H1 (cell line): ENCODE measurements at places on chromosomes 13 and 19. TPM values are rescaled to one million over a fixed set of nuclear protein-coding genes. Genes with fewer than 3 reads are reported as not detected.

The NLRP4 gene
- not detected in 2 replicates for total RNA-seq

The WDR87 gene
- total RNA-seq = not detected in 2 replicates

The RFPL4A gene
- total RNA-seq = not detected in 2 replicates

The CACTIN gene
- 29.9 and 36.2 TPM in 2 replicates for total RNA-seq

The PROSER3 gene
- total RNA-seq = 20.8 and 28.9 TPM in 2 replicates

The PLPP2 gene
- 98.6 and 101 TPM in 2 replicates for total RNA-seq

The CGB3 gene
- total RNA-seq = not detected in 2 replicates

- DNase-seq = no peak
Measured at GRCh38 chr19:42926781-42927180, 9.1 kb upstream of the PSG6 start.

DNA sequence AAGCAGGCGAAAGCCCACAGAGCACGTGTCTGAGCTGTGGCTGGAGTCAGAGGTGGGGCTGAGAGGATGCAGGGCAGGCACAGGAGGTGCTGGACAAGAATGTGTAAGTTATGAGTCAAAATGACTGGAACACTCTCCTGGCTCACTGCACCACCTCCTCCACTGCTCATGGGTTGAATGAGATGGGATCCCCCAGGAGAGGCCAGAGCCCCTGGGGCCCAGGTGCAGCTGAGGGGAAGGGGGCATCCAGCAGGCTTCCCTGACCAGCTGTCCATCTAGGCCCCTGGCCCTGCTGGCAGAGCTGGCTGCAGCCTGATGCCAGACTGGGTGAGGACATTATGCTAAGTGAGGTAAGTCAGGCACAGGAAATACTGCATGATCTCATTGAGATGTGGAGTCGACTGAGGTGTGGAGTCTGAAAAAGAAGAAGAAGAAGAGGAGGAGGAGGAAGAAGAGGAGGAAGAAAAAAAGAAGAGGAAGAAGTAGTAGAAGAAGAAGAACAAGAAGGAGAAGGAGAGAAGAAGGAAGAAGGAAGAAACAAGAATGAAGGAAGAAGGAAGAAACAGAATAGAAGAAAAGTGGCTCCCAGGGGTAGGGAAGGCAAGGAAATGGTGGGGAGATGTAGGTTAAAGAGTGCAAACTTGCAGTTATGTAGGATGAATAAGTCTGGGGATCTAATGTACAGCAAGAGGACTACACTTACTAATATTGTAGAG lies 747.4 kb downstream of the UQCRFS1 start:
- DNase-seq = no peak

DNA sequence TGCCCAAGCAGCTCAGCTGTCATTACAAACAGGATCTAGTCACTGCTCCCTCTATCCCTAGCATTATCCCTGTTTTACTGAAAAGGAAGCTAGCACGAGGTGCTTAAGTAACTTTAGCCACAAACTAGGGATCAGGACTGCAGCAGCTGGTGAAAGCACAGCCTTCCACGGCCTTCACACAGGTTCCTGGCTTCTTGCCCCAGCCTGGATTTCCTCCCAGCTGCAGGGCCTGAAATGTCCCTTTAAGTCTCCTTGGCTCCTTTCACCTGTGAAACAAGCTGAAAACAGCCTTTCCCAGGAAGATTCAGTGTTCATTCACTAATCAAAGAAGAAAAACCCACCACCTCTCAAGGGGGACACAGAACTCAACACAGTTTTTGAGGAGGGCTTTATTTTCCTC lies 754.5 kb downstream of the DIAPH3 start:
- peak; percentile 53 for DNase-seq

- no peak for DNase-seq
Measured at GRCh38 chr19:1908364-1908678, 3.1 kb downstream of the ADAT3 start.

DNA sequence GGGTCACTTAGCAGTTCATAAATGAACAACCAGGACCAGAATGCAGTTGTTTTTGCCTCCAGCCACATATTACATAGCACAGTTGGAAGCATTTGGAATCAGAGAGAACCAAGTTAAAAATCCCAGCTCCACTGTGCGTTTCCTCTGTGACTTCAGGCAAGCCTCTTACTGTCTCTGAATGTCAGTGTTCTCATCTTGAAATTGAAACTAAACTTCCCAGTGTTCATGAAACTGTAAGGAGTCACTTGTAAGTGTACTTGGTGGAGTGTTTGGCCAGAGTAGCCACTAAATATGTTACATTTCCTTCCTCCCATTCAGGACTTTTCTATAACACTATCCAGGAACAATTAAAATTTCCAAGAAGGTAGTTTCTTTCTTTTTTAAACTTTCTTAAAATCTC lies 276.8 kb downstream of the KCNRG start:
- DNase-seq = no peak

DNA sequence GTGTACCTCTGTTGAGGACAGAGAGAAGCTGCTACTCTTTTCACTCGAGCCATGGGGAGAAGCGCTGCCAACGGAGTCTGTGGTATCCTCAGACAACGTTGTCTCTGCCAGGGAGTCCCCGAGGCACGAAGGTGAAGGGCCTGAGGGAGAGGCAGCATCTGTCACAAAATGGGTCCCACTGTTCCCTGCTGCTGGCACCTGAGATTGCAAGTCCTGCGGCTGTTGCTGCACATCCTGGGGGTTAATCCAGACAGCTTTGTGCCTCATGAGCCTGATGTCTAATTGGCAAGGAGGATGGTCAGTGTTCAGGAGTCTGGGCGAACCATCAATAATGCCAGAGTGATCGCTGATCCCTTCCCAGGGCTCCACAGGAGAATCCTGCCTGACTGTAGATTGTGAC lies 15.0 kb downstream of the RUBCNL start:
- no peak for DNase-seq

DNA sequence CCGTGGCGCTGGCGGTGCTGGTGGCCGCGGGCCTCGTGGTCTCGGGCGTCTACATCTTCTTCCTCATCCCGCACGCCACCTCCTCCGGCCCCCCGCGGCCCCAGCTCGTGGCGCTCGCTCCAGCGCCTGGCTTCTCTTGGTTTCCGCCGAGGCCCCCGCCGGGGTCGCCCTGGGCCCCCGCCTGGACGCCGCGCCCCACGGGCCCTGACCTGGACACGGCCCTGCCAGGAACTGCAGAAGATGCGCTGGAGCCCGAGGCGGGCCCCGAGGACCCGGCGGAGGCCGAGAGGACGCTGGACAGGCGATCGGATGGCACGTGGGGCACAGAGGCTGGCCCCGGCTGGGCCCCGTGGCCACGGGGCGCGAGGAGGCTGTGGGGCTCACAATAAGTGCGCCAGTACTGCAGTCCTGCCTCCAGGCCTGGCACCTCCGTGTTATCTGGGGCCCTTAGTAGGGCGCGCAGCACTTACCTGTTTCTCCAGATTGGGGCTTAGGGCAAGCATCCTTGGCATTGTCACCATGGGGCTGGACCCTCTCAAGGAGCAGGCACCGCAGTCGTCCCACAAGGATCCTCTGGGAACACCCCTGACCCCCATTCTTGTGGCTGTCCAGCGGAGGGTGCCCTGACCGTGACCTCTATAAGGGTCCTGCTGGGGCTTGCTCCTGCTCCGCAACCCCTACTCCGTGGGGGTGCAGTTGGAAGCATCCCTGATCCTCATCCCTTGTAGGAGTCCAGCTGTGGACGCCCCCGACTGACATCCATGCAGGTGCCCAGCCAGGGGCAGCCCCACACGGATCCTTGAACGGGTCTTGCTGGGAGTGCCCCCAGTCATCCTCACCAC lies 1.5 kb downstream of the RNF225 start:
- DNase-seq = no peak

DNA sequence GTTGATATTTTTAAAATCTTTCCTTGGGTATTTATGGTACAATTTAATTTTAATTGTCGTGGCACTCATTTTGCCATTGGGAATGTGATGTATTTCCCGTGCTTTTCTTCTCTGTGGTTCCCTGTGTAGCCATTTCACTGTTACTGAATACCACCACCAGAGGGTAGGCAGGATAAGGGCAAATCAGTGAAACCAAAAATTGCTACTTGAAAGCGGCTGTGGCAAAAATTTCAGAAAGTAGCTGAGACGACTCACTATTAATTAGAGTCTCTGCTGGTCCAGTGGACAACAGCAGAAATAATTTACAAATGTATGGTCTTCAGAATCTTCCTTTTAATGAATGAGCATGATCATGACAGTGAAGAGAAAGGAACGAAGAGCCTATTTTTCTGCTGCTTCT lies 34.4 kb upstream of the MIR17HG start:
- DNase-seq = no peak

DNA sequence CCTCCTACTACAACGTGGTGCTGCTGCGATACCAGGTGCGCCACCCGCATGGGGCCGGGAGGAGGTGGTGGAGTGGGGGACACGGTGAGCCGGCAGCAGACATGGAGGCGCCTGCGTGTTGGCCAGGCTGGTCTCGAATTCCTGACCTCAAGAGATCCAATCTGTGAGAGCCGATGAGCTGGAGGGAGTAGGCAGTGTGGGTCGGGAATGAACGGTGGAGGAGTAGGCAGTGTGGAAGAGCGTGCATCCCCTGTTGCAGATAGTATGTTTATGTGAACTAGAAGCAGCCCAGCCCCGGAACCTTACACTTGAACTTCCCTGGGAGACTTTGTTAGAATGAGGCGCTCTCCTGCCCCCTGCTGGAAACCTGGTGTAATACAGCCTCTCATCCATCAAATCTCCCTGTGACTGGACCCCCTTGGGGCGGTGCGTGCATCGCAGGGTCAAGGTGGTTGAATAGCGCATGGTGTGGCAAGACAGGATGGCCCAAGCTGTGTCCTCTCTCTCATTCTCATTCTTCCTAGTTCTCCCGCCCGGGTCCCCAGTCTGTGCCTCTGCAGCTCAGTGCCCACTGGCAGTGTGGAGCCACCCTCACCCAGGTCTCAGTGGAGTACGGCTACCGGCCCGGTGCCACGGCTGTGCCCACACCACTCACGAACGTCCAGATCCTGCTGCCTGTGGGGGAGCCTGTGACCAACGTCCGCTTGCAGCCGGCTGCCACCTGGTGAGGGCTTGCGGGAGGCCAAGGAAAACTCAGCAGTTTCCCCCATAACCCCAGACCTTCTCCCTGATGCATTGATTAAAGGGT lies 10.5 kb upstream of the B3GNT3 start:
- no peak for DNase-seq

DNA sequence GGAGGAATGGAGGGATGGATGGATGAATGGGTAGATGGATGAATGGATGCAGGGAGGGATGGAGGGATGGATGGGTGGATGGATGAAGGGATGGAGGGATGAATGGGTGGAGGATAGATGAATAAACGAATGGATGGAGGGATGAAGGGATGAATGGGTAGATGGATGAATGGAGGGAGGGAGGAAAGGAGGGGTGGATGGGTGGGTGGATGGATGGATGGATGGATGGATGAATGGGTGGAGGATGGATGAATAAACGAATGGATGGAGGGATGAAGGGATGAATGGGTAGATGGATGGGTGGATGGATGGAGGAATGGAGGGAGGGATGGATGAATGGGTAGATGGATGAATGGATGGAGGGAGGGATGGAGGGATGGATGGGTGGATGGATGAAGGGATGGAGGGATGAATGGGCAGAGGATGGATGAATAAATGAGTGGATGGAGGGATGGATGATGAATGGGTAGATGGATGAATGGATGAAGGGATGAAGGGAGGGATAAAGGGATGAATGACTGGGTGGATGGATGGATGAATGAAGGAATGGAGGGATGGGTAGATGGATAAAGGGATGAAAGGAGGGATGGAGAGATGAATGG lies 33.0 kb upstream of the TPM4 start:
- DNase-seq = no peak

DNA sequence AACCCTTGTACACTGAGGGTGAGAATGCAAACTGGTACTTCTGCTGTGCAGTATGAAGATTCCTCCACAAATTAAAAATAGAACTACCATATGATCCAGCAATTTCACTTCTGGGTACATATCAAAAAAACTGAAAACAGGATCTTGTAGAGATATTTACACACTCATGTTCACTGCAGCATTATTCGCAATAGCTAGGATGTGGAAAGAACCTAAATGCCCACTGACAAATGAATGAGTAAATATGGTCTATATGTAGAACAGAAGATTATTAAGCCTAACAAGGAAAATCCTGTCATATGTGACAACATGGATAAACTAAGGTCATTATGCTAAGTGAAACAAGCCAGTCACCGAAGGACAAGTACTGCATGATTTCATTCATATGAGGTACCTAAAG lies 304.7 kb downstream of the ENOX1 start:
- DNase-seq = no peak

DNA sequence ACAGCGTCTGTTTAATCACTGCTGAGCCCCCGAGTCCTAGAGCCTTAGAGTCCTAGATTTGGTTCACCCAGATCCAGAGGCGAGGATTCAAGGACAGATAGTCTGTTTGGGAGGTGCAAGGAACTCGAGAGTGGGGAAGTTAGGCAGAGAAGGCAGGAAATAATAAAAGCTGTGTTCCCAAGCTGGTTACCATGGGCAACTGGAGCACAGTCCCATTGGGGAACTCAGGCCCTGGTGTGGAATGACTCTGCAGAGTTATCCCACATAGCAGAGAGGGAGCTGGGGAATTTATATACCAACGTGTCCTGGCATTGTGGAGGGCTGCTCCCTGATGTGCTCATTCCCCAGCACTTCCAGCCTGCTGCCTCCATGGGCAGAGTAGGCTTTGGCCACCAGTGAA lies 9.7 kb downstream of the IGSF23 start:
- no peak for DNase-seq

DNA sequence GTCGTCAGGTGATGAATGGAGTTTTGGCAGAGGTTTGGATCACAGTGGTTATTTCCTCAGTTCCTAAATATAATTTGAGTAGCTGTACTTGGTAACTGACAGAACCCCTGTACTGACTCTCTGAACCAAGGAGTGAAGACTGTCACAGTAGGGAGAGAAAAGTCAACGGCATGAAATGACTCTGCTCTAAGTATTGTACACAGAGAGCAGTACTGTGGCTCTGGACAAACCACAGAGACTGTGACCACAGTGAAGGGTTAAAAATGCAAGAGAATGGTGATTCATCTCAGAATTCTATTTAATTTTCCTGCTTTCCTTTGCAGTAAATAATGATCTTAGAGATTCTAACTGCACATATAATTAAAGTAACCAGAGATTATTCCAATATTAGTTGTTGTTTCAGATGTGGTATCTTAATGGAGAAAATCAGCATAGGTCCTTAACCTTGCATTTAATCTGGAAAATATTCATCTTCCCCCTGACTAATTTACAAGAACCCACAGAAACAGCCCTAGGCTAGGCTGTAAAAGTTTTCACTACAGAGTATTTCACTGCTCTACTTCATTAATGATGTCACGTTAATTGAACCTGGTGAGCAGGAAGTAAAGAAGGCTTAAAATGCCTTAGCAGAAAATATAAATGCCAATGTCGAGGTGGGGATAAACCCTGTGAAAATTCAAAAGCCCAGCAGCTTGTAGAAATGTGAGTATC lies 221.9 kb downstream of the LIG4 start:
- no peak for DNase-seq

- DNase-seq = no peak
Measured at GRCh38 chr19:34261334-34262109, 7.2 kb downstream of the GARRE1 start.
